ENCODE measurements at places on chromosomes 2 and 18.

DNA sequence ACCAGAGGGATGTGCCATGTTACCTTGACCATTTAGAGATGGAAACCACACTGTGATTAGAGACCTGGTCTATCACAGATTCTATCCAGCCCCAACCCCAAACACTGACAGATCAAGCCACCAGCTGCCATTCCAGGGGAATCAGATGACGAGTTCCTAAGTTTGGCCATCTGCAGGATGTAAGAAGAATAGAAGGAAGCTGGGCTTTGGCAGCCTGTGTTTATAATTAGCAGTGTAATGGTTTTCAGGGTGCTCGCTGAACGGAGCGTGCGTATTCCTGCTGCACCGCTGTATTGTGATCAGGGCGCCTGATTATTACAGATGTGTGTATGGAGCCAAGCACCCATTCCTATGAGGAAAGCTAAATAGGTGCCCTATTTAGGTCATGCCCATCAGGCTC, 138.1 kb downstream of the LRRC30 start:
- DNase-seq = no peak

DNA sequence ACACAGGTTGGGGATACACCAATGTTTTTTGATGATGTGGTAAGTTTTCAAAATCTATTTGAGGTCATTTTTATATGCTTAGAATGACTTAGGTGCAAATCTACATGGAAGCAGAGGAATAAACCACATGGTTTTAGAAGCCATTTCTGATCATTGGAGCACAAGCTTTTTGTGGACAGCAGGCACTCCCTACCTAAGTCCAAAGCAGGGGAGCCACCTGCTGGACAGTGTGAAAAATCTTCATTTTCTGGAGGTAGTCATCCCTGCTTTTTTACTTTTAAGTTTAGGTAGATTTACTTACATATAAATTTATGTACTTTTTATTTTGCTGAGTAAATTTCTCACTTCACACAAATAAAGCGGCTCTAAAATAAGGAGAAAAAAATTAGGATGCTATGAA, 323.2 kb downstream of the PLCL1 start:
- DNase-seq = no peak

DNA sequence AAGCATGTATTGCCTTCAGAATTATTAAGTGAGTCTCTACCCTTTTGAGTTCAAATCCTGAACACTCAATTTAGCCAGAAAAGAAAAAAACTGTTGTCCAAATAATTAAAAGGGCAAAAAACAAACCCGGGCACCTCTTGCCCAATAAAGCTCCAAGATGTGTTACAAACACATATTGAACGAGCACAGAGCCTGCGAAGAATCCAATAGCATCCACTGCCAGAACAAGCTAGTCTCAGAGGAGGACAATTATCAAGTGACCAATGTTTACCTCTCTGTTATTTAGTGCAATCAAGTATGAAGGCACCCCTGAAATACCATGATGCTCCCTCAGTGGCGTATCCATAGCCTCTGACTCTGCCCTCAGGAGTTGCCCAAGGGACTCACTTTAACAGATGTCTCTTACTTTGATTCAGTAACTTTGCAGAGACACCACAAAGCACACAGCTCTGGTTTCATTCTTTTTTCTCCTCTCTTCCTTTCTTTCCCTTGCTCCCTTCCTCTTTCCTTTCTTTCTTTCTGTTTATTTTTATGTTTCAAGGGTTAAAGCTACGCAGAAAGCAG, 93.5 kb upstream of the SPATS2L start:
- DNase-seq = no peak

DNA sequence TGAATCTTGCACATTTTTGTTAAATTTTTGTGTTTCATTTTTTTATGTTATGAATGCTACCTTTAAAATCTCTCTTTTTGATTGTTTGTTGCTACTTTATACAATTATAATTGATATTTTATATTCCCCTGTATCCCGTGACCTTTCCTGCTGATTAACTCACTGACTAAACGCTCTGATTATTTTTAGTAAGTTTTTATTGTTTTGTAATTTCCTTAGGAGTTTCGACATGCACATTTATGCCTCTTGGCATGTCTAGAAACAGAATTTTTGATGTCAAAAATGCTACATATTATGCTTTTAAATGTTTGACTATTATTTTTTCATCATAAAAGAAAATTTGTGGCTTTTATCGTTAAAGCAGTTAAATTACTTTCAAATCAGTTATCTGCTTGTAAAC, 1131.6 kb upstream of the TMEFF2 start:
- DNase-seq = no peak

GRCh38 chr2:179685146-179685545, 176.3 kb downstream of the ZNF385B start:
- no peak for DNase-seq

DNA sequence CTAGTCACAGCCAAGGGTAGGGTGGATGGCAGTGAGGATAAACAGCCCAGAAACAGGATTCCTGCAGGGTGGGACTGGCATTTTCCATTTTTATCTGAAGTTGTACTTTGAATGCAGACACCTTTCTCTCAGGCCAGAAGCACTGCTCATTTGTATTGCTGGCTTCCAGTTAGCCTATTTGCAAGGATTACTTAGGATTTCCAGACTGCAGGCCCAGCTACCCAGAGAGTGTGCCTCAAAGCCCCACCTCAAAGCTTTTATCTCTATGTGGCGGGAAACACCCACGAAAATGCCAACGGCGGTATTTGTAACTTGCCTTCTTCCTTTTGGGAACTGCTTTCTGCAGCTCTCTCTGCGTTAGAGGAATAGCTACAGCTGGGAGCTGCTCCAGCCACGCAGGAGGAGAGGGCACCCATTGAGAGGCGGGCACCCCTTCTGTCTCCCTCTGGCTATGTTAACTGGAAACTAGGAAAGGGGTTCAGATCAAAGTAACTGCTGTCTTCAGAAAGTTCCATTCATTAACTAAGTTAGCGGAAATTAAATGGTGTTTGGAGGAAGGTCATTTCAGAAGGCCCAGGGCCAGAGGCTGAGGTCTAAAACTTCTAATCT, 144.9 kb downstream of the TGIF1 start:
- DNase-seq = no peak

DNA sequence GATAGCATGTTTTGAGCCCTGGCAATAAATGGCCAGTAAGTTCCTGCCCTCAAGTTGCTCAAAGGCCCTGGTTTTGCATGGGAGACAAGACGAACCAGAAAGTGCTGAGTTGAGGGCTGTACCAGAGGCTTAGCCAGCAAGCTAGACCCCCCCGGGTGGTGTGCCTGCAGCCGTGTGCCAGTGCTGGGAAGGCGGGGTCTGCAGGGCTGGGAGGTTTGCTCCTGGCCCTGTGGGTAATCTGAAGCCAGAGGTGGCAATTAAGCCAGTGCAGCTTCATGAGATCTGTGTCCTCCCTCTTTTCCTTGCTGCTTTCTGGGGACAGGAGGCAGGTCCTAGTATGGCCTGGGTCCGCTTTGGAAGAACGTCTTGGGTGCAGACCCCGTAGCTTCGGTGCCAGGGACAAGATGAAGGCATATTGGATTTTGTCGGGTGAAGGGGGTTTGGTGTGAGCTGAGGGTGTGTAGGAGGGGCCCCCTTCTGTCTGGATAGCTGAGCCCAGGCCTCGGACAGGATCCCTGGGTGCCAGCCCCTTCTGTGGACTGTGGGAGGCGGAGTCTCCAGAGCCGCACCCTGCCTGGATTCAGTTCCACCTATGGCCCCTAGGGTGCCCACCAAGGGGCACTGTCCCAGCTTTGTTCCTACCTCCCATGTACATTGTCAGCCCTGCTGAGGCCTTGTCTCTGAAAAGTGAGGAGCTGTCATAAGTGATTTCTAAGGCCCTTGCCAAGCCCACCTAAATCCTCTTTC, 15.6 kb downstream of the ATOH8 start:
- no peak for DNase-seq

GRCh38 chr2:130358420-130359350, 2.8 kb downstream of the PTPN18 start:
- no peak for DNase-seq

DNA sequence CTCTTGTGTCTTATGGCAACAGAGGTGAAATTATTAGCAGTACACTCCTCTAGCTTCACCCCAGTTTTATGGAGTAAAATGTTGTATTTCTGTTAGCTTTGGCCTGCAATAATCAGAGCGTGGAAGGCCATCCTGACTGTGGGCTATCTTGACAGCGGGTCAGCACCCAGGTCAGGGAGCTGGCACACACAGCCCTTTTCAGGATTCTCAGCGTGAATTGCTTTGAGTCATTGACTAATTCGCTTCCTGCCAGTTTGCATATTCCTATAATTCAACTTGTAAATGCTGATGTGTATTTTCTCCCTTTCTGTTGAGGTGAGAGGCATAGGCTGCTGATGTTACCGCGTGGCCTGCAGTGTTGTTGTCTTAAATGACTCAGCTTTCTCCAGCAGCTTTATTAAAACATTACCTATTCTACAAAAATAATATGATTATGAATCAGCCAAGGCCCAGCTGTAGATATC, 109.6 kb upstream of the EML6 start:
- no peak for DNase-seq

GRCh38 chr2:159457589-159457988, 158.8 kb downstream of the BAZ2B start:
- DNase-seq = no peak

DNA sequence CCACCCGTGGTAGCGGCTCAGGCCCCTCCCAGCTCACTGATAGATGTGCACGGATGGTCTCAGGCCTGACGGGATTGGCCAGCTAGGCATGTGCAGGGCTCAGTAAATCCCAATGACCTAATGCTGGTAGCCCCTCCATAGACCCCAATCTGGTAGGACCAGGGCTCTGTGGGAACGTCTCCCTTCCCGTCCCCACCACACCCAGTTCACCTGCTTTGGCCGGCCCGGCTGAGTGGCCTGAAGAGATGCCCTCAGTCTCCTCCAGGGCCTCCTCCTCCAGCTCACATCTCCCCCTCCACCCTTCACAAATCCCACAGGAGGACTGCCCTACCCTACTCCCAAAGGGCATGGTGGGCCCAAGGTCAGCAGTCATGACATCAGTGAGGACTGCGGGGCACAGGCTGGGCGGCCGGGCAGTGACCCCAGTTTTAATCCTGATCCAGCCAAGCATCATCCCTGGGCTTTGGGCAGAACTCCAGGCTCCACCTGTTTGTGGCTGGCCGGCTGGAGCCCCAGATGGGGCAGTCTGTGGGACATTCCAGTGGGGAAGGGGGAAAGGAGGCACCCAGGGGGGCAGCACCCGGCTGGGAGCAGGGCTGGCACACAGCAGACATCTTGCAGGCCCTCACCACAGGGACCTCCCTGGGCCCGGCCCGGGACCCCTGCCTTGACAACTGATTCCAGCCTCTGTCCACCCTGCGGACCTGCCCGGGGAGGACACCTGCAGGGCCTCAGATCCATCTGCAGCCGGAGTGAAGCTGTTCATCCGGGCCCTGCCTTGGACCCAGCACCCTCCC, 2.3 kb downstream of the KIF1A start:
- DNase-seq = no peak

DNA sequence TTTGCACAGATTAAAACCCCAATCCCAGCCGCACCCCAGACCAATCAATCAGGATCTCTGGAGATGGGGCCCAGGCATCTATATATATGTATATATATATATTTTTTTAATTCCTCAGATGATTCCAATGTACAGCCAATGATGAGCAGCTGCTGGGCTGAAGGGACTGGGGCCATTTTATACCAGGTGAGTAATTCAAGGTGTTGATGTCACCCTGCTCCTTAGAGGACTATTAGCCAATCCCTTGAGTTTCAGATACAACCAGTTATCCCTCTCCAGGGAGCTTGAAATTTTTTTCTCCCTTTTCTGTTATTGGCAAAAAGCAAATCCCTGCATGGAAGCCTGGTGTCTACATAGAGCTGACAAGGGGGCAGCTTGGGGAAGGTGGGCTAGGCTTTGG, 59.8 kb downstream of the MCFD2 start:
- no peak for DNase-seq
